Activated CD4-positive, alpha-beta T cell treated with anti-CD3 and anti-CD28 coated beads, Interleukin-2, amount 50 U/mL, for 4 hours (primary cell): ENCODE measurements at places on chromosomes 7 and 10.

- peak; percentile 34 for DNase-seq
Measured at GRCh38 chr10:22682237-22683139, 31.9 kb downstream of the PIP4K2A start.

DNA sequence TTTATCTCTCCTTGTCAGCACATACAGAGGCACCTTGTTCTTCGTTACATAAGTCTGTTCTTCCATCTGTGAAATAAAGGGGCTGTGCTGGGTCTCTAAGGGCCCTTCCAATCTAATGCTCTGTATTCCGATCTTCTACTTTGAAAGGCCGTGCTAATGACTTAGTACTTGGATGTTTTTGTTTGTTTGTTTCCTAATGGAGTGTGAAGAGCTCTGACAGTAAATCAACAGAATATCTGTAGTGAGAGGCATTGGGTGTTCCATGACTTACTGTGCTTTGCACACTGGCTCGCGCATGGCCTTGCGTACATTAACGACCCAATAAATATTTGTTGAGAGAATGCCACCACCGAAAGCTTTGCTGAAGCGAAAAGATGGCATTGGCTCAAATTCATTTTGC lies 162.1 kb downstream of the CHN2 start:
- DNase-seq, result no peak

DNA sequence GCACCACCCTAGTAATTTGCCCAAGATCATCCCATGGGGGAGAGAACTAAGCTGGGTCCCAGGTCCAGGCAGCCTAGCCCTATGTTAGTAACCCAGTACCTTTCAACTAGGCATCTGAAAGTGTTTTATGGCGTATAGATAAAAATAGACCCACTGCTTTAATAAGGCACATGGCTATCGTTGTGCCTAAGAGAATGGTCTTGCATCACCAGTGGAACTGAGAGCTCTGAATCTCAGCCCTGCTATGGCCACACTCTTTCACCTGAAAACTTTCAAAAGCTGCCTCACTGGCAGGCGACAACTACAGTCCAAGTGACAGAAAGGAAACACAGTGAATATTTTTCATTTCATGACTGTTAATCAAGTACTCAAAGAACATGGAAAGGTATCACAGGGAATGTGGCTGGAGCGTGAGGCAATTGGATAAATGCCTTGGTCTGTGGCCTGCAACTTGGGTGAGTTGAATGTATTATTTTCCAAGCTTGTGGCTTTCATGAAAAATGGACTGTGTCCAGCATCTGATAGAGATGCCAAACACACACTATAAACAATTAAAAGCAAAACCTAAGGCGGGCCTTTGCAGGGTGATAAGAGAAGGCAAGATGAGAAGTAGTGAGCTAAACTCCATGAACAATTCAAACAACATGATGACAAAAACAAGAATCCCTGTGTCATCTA lies 18.0 kb upstream of the SFMBT2 start:
- no peak for DNase-seq

DNA sequence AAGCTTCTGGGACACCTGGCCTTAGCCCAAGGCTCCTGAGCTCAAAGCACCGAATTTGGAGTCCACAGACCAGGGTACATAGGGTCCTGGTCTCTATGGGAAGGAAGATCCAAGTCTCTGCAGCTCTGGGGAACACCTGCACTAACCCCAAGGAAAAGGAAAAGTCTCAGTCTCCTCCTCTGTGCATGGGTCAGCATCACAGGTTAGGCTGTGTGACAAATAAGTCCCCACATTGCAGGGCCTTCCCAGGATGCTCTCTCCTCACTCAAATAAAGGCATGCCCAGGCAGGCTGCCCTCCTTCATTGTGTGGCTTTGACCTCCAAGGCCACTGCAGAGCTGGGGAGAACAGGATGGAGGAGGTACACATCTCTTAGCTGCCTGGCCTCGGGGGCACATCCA lies 121.0 kb upstream of the ZMIZ1 start:
- DNase-seq, result no peak

DNA sequence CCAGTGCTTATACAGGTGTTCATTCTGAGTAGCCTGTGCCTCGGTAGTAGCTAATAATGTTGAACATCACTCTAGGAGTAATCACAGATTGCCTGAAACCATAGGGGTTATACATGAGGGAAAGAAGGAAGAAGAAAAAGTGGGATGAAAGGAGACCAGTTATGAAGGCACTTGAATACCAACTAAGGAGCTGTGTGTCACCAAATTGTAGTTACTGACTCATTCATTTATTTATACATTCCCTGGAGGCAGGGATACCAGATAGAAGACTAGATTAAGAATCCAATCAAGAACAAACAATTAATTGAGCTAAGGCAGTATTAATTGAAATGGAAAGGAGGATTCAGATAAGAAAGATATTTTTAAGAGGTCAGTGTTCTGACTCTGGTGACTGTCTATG lies 129.6 kb upstream of the PRPS1L1 start:
- DNase-seq, result no peak

DNA sequence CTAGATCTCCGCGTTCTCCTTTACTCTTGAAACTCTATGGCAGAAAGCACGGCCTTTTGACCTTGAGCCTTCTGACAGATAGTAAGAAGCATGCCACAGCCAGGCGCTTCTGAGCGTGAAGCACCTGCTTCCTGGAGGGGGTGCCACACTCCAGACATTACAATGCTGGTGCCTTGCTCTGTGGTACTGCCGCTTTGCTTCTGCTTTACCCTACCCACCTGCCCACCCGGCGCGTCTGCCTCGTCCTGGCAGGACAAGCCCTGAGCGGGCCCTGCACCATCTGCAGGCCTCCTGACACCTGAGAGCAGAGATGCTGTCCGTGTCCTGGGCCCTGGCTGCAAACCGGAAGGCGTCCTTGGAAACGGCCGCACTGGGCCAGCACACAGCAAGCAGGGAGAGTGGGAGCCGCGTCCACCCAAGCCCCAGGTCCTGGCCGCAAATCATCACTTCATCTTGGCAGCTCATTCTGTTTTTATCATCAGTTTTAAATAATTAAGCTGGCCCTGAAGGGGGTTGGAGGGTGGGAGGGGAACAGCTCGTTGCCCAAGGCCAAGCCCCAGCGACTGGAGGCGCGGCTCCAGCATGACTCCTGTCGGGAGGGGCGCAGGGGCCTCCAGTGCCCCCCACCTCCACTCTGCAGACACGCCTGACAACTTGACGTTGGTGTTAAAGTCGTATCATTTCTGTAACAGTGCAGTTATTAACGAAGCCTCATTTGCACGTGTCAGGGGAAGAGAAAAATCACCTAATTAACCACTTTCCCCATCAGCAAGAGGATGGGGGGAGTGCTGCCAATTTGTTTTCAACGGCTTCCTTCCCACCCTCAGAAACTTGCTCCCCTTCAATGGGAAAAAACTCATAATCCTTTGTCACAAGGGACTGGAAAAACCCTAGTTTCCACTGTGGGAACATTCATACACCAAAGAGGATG lies 132.2 kb downstream of the MAD1L1 start:
- DNase-seq, result no peak

DNA sequence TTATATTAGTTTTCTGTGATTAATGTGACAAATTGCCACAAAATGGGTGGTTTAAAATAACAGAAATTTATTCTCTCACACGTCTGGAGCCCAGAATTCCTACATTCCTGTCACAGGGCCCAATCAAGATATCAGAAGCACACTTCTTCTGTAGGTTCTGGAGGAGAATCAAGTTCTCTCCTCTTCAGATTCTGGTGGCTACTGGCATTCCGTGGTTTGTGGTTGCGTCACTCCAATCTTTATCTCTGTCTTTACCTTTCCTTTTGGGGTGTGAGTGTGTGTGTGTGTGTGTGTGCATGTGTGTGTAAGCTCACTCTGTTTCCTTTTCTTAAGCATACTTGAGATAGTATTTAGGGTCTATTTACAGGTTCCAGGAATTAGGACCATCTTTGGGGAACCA lies 115.5 kb upstream of the DKK1 start:
- DNase-seq, result no peak

GRCh38 chr7:31811650-31812461 lies 124.8 kb downstream of the PPP1R17 start:
- no peak for DNase-seq

DNA sequence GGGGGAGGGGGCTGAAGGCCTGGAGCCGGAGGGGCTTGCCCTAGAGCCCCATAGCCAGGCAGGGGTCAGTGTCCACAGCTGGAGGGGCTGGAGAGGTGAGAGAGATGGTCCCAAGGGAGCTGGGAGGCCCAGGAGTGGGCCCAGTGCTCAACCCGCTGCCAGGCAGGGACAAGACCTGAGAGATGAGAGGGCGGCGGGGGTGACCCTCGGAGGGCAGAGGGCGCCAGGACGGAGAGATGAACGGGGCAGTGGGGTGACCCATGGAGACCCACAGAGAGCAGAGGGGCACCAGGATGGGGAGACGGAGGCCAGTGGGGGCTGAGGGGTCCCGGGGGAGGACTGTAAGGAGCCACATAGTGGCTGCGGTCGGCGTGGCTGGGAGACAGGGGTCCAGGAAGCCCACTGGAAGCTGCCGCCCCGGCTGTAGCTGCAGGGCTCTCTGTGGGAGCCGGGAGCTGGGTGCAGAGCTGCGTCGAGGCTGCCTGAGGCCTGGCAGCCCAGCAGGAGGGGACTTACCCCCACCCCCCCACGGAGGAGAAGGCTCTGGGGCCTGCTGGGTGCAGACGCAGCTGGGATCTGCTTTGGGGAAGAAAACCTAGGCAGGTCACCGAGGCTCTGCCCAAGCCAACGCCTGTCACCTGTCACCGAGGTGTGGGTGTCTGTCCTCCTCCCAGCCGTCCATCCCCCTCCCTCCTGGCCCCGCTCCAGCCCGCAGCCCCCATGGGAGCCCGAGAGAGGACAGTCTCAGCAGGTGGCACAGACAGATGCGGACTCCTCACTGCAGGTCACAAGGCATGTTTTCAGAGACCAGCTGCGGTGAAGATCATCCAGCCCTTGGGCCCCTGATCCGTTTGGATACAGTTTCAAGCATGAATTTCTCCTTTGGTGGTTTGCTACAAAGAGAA lies 25.1 kb downstream of the PWWP2B start:
- DNase-seq, result no peak

DNA sequence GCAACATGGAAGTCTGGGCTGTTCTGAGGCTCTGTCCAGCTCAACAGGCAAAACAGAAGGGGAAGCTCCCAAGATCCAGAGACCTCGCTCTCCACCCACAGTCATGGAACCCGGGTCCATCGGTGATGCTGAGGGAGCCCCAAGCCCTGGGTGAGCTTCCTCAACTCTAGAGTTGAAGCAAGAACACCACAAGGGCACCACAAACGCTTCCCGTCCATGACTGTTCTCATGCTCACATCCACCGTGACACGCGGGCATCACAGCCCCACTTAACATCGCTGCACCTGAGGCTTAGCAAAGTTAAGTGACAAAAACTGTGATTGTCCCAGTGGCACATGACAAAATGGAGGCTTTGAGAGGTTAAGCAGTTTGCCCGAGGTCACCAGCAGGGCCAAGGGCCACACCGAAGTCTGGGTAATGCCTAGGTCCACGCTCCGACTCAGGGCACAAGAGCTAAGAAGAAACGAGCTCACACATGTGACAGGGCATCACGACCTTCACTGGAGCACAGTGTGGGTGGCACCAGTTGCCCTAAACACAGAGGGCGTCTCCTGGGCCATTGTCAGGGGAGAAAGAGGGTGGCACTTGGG lies 110.6 kb downstream of the OAT start:
- no peak for DNase-seq

- DNase-seq, result no peak
Measured at GRCh38 chr7:93026425-93026824, 91.4 kb downstream of the SAMD9 start.

DNA sequence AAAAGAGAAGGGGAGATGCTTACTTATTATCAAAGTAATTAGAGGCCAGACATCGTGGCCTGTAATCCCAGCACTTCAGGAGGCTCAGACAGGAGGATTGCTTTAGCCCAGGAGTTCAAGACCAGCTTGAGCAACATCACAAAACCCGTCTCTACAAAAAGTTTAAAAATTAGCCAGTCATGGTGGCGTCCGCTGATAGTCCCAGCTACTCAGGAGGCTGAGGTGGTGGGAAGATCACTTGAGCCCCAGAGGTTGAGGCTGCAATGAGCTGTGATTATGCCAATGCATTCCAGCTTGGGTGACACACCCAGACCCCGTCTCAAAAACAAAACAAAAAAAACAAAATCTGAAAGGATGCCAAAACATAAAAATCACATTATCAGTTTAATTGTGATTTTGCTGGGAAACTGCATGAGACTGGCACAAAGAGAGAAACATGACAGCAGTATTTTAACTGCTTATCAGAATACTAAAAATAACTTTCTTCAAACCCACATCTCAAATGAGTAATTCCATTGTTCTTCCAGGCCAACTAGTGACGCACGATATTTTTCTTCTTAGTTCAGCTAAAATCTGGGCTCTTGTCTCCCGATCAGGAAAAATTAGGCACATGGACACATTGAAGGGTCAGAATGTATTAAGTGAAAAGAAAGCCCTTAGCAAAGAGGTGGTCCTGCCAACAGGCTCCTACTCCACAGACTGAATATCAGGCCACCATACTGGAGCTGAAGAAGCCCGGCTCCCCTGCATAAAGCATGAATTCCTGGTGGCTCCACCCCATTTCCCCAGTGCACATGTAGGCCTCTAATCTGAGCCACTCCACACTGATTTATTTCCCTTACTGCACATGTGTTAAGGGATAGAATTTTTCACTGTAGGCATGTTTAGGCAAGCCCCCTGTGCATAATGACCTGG lies 9.6 kb upstream of the CCM2 start:
- DNase-seq, result no peak

DNA sequence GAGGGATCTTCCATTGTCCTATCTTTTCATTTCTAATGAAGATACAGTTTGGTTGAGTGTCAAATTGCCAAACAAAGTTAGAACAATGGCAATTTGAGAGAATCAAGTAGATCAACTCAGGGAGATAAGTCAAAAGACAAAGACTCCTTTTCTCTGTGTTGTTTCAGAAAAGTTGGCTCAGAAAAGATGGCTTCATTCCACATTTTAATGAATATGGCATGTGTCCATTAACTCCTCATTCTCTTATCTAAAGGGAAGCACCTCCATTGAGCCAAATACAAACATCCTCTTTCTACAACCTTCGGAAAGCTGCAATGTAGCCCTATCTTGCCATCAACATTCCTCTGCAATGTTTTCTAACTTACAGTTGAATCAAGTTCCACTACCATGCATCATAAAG lies 939.0 kb upstream of the C7orf33 start:
- DNase-seq, result no peak

GRCh38 chr7:116392806-116393205 lies 106.7 kb upstream of the CAV2 start:
- no peak for DNase-seq

GRCh38 chr10:12279281-12279680 lies 70.1 kb upstream of the CAMK1D start:
- DNase-seq, result no peak

DNA sequence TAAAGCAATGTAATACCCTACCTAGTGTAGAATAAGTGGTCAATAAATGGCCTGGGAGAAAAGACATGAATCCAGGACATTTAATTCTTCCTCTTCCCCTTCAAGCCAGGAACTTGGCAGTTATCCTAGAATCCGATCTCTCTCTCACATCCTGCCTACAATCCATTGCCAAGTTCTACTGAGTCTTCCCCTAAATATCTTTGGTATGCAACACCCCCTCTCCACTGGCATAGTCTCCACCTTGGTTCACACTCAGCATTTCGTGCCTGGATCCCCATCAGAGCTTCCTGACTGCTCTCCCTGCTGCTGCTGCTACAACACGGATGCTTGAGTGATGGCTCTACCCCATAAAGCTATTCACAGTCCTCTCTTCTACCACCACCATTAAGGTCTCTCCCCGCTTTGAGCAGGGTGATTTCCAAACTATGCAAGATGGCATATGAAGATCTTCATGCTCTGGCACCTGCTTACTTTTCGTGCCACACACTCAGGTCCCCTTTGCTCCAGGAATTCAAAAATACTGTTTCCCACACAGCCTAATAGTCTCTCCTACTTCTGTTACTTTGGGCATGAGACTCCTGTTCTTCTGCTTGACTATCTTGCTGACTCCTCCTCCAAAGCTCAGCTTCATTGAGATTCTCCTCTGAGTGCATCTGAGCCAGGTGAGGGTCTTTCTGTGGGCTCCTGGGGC lies 4.8 kb downstream of the ANK3 start:
- DNase-seq, result no peak
